Brain pericyte (primary cell): ENCODE measurements at places on chromosomes 2 and 18.

GRCh38 chr2:8454797-8455196 is 227.1 kb upstream of the ID2 start:
- DNase-seq = no peak

DNA sequence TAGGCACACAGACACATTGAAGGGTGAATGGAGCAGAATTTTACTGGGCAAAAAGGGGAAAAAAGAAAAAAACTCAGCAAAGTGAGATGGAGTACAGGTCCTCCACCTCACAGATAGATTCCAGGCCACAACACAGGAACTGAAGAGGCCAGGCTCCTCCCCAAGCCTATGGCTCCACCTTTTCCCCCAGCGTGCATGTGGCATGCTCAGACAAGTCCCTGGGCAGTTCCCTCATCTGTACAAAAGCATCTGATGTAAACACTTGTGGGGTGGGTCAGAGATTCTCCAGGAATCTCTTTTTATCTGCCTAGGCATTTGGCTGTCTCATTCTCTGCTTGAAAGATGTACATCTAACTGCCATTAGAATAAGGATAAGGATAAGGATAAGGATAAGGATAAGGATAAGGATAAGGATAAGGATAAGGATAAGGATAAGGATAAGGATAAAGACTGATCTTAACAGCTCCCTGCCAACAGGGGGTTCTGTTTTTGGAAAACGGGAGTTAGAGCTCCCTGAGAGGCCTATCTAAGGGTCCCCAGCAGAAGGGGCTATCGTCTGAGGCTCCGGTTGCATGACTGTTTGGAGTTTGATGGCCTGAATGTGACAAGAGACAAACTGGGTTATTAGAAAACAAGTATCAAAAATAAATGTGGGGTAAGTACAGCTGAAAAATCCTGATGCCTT is 17.2 kb upstream of the ASXL3 start:
- DNase-seq = no peak

DNA sequence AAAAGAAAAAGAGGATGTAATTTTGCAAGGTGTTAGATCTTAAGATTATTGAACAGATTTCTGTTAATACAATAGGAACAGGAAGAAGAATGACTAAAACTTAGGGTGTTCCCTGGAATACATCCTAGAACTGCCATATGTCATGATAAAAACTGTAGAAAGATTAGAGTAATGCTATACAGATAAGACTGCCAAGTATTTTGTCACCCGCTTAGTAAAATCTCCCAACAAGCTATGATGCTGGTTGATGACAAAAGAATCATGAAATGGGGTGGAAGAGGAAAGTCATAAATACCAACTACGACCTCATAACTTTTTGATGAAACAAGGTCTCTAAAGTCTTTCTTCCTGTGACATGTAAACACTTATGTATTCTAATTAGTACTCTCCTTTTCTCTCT is 163.6 kb upstream of the COL3A1 start:
- no peak for DNase-seq

DNA sequence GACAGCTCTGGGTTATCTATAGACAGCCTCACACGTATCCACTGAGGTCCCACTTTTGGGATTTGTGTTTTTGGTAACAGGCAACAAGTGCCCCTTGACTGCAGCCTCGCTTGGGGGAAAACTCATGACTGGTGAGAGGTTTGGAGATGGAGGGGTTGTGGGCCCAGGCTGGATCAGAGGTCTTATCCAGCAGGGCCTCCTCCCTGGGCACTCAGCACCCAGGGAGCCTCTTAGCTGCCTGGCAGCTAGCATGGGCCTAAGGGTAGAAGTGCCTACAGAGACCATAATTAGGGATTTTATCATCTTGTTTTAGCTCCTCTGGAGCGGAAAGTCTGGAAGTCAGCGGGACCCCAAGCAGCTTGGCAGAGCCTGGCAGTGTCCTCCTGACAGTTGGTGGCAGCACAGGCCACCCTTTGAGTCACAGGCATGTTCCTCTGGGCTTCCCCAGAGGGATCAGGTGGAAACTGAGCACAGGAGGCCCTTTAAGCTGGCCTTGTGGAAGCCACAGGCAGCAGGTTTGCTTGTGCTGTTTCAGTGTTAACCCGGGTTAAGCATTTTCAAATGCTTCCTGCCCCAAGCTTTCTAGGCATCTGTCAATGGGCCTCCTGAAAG is 143.1 kb downstream of the KCTD1 start:
- DNase-seq = no peak

- DNase-seq = no peak
Observed at GRCh38 chr2:88077080-88077479, 9.5 kb downstream of the SMYD1 start.

DNA sequence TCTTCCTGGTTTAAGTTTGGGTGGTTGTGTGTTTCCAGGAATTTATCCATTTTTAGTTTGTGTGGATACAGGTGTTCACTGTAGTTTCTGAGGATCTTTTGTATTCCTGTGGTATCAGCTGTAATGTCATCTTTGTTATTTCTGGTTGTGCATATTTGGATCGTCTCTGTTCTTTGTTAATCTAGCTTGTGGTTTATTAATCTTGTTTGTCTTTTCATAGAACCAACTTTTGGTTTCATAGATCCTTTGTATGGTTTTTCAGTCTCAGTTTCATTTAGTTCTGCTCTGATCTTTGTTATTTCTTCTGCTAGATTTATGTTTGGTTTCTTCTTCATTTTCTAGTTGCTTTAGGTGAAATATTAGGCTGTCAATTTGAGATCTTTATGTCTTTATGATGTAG is 202.4 kb upstream of the ZSWIM2 start:
- DNase-seq = no peak

DNA sequence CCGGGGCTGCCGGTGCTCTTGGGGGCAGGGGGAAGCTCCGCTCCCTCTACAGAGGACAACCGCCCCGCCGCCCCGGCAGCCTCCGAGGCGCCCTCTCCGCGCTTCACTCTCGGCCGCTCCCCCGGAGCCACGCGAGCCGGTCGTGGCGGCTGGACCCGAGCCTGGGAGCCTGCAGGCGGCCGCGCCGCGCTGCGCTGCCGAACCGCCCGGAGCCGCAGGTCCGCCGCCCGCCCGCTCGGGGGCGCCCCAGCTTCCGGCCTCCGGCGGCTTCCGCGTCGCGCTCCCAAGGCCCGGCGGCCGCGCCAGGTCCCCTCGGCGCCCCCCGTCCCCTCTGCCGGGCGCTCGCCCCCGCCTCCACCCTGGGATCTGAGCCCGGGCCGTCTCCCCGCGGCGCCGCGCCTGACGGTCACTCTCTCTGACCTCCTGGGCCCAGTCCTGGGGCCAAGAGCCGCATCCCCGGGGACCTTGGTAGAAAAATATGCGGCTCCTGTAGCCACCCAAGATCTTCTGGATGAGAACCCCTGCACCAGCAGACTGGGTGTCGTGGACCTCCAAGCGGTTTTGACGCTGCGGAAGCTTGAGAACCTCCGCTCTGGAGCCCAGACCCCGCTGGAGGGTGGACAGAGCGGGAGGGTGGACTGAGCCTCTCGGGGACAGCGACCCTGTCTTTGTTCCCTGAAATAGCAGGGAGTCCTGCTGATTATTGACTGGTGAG is 44.3 kb downstream of the SERTAD2 start:
- no peak for DNase-seq

DNA sequence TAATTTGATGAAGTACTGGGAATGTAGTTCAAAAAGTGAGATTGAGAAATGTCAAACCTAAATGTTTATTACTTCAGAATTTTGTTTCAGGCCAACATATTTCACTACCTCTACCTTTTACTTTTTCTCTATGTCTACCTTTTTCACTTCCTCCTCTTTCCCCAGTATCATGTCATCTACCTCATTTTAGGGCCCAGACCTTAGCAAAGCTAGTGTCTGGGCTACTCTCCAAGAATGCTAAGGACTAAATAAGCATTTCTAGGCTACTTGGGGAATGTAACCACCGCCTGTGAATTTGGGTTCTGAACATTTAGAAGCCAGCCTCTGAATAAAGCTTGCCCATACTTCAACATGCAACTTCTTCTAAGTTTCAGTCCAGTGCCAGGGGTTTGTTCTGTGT is 330.4 kb downstream of the SLC4A3 start:
- DNase-seq = no peak

DNA sequence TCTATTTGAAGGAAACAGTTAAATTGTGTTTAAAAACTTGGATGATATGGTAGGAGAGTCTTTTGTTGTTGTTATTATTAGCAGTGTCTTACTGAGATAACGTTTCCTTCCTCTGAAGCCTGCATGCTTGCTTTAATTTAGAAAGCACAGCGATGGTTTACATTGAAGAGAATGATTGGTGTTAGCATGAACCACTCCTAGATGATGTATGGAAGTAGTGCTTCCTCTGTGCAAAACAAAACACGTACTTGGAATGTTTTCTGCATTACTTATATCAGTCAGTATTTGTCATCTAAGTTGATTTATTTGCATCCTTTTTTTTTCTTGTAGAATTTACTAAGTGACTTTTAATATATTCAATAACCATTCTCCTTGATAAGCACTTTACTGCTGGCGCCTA is 89.0 kb downstream of the UGGT1 start:
- no peak for DNase-seq

DNA sequence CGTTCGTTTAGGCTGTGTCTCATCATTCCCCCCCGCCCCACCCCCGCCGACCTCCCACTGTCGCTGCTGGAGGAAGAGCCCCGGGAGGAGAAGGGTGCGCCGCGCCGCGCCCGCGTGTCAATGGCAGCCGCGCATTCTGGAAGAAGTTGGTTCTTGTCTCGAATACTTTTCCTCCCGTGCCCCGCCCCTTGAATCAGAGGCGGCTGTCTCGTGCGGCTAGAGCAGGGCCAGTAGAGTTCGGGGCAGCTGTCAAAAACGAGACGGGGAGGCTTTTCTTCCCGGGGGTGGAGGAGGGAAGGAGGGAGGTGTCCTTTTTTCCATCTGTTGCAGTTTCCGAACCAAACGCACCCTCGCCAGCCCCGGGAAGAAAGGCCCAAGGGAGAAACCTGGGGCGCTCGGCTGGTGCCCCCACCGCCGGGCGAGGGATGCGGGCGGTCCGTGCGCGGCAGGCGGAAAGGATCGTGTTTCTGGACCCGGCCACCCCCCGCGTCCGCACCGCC is 410 bp upstream of the TGIF1 start:
- DNase-seq = no peak

DNA sequence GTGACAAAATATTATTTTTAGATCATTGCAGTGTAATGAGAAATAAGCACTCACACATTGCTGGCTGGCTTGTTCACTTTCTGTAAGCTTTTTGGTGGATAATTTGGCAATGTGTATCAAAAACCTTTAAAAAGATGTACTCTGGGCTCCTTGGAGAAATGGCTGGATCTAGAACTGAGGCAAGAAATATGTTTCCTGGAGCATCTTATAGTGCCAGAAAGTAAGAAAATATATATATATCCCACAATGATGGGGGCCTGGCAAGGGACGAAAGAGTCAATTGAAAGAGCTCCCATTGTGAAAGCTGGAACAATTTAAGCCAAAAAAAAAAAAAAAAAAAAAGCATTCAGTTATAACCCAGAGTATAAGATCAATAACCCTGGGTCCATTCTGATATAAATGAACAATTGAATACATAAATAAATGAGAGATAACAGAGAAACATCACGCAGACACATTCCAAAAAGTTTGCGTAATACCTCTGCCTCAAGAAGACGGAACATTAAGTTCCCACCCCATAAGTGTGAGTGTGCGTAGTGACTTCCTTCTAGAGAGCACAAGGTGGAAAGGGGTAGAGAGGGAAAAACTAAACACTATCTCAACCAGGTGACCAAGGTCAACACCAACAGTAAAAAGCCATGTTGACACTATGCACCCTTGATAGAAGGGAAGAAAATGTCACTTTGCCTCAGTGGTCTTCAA is 77.5 kb downstream of the BIN1 start:
- no peak for DNase-seq

- no peak for DNase-seq
Observed at GRCh38 chr18:54606835-54607212, 15.8 kb downstream of the DYNAP start.

DNA sequence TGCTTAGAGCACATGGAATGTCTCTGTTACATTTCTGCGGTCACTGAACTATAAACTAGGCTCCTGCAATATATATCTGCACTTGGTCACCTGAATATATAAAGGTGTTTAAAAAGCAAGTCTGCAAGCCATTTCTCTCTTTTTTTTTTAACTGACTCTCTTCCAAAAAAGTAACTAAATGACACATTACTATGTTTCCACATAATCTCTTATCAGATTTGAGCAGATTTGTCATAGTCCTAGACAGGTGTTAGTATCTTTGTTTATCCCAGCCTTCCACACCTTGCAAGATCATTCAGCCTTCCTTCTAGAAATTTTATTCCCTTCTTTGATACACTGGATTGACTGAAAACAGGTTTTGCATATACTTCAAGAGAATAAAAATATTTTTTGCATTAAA is 86.7 kb upstream of the KLF7 start:
- no peak for DNase-seq

DNA sequence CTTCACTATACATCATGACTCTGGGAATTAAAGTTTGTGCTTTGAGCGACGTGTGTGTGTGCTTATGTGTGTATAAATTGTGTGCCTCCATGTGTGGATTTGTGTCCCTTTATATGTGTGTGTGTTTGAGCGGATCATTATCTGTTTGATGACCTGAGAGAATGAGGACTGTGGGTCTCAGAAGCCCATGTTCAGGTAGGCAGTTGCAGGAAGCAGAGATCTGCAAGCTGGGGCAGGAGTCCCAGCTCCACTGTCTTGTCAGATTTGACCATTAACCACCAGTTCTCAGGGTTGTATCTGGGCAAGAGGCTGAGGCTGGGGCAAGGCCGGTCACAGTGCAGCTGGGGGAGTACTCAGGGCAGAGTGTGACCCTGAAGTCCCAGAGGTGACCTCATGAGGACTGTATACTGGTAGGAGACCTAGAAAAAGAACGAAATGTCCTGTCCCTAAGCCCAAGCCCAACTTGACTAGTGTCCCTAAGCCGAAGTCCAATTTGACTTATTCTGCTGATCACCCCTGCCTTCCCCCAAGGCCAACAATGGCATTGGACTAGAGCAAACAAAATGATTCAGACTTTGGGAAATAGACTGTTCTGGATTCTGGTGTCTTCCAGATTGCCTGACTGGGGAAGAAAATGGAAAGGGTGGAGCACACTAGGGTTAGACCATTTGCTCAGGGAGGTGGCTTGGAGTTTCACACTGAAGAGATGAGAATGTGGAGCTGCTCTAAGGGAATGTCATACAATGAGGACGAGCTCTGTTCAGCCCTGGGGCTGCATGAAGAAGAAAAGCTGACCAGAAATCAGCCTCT is 28.1 kb downstream of the RHOB start:
- DNase-seq = no peak

- no peak for DNase-seq
Observed at GRCh38 chr2:60385648-60386047, 167.8 kb downstream of the BCL11A start.

- no peak for DNase-seq
Observed at GRCh38 chr2:24971286-24971535, 544 bp downstream of the DNAJC27 start.

DNA sequence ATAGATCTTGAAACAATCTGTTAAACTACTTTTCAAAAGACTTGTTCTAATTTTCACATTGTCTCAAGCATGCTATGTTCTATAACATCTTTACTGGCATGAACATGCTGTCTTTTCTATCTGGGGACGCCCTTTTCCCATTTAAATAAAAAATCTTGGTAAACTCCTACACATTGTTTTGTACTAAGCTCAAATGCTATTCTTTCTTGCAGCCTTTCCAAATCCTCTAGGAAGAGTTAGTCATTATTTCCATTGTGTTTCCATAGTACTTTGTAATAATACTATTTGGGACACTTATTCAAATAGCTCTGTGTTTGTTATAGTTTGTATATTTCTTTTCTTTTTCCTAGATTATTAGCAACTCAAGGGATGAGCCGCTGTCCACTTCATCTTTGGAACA is 828.6 kb upstream of the FSHR start:
- DNase-seq = no peak

- no peak for DNase-seq
Observed at GRCh38 chr2:150555611-150556356, 68.3 kb upstream of the RND3 start.
